ENCODE measurements at places on chromosomes 16 and 17.

DNA sequence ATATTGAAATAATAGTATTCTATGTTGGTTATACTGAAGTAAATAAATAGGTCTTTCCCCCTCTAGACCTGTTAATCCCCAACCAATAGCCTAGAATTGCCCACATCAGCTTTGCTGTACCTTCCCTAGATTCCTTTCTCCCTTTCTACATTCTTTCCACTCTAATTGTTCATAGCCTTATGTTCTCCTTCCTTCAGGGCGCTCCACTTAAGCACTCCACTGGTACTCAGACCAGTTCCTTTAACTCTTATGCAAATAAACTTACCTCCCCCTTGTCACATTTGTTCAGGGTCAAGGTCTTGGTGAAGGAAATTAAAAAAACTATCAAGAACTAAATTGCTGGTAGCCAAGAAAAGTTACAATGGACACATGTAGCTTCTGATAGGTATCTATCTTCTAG, 294.8 kb downstream of the UTP18 start:
- DNase-seq, result no peak

GRCh38 chr16:58733248-58733670, 857 bp downstream of the GOT2 start:
- no peak for DNase-seq

GRCh38 chr17:37506678-37507077, 17.0 kb downstream of the DUSP14 start:
- no peak for DNase-seq

GRCh38 chr17:9475101-9475658, 100.4 kb downstream of the STX8 start:
- no peak for DNase-seq

- no peak for DNase-seq
Observed at GRCh38 chr16:68626557-68626956, 18.6 kb upstream of the CDH3 start.

DNA sequence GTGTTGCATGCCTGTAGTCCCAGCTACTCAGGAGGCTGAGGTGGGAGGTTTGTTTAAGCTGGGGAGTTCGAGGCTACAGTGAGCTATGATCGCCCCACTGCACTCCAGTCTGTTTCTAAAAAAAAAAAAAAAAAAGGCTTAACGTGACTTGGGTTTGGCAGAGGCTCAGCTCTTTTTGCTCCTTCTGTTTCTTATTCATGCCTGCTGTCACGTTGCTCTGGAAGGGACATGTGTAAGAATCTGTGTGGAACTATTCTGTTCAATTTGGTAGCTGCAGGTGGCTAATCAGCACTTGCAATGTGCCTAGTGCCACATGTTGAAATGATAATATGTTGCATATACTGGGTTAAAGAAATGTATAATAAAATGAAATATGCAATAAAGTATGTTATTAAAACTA, 20.9 kb upstream of the SYT17 start:
- DNase-seq, result no peak

DNA sequence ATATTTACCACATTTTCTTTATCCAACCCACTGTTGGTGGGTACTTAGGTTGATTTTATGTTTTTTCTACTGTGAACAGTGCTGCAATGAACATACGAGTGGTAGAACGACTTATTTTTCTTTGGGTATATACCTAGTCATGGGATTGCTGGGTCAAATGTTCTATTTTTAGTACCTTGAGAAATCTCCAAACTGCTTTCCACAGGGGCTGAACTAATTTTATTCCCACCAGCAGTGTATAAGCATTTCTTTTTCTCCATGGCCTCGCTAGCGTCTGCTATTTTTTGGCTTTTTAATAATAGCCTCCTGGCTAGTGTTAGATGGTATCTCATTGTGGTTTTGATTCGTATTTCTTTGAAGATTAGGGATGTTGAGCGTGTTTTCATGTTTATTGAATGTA, 202.3 kb downstream of the LGALS9B start:
- no peak for DNase-seq

DNA sequence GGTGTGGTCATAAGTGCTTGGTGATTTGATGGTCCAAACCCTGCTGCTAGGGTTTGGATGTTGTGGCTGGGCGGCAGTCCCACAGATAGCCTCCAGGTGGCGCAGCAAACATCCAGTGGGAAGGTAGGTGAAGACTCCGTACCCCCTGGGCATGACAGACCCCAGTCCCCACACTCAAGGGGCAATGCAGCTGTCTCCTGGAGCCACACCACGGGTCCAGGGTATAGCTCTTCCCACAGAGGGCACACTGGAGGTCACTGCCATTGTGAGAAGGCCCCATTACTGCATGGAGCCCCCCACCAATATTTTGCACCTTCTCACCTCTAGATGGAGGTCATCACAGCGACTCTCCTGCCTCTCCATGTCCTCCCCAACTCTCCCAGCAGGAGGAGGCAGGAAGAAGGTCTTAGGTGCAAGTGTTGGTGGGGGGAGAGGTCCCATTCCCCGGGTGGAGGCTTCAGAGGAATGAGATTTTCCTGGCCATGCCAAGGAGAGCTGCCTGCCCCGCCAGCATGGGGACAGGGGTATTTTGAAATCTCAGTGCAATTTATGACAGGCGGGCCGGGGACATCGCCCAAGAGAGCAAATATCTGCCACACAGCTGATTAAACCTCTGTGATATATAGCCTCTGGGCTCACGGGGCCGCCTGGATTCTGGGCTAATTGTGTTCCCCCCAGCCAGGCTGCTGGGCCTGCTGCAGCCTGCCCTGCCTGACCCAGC, 17.1 kb upstream of the C17orf113 start:
- peak; percentile 79 for DNase-seq

DNA sequence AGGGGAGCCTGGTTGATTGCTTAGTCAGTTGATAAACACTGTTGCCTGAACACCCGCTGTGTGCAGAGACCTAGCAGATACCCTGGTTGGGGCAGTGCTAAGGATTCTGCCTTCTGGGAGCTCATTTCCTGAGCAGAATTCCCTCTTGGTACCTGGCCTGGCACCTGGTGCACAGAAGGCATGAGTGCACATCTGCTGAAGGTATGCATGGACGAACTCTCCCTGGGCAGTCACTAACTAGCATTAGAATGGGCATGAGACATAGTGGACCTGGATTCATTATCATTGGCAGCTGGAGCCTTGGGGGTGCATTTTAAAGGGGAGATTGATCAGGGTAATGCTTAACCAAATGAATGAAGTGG, 13.1 kb downstream of the ADCY7 start:
- no peak for DNase-seq

- no peak for DNase-seq
Observed at GRCh38 chr17:80729016-80729415, 184.4 kb downstream of the RPTOR start.

- DNase-seq, result peak; percentile 72
Observed at GRCh38 chr17:66727634-66728570, 107.0 kb upstream of the CACNG5 start.

DNA sequence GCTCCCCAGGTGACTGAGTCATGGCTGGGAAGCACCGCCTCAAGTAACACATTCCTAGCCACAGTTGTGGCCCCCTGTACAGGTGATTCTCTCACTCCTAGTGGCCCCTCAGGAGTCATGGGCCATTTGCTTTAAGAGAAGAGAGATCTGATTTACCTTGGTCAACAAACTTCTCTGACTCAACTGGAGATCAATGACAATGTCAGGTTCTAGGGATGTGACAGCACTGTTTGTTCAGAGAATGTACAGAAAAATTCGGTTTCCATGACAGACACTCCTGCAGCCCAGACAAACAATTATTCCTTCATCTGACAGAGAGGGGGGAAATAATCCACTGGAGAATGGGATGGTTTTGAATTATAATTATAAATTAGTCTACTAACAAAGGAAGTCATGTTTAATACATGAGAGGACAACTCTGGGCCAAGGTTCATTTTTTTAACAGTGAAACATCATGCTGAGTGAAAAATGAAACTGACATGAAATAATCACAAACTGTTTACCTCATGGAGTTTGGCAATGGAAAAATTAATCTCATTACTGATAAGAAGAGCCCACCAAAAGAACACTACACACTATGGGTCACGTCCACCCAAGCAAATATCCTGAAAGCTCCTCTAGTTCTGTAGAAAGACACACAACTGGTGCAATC, 9.7 kb downstream of the ERN1 start:
- DNase-seq, result no peak

DNA sequence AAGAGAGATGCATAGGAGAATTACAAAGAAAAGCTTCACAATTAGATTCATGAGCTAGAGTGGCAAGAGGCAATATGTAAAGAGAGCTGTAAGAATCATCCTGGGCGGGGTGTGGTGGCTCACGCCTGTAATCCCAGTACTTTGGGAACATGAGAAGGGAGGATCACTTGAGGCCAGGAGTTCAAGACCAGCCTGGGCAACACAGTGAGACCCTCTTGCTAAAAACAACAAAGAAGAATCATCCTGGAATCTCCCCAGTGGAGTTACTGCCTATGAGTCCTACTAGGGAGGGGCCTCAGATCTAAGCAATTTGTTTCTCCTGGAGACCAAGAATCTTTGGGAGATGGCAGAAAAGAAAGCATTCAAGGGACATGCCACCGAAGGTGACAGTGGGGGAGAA, 119.1 kb downstream of the HIC1 start:
- DNase-seq, result no peak

Data from GM20000 (cell line).